ENCODE measurements at places on chromosomes 3 and 15. TPM values are rescaled to one million over a fixed set of nuclear protein-coding genes. Genes with fewer than 3 reads are reported as not detected.

The ZIC4 gene
- not detected for total RNA-seq

The TERC gene
- 3.1 TPM for total RNA-seq

The PLCB2 gene
- 88.5 TPM for total RNA-seq

The C3orf20 gene
- 0.26 TPM for total RNA-seq

The PXK gene
- 43.4 TPM for total RNA-seq

The SLC12A1 gene
- not detected for total RNA-seq

The ZNF280D gene
- total RNA-seq = 29.9 TPM

The DCLK3 gene
- not detected for total RNA-seq

The TRPM1 gene
- total RNA-seq = not detected

The SOX14 gene
- not detected for total RNA-seq

The SLCO3A1 gene
- 20.0 TPM for total RNA-seq

The SUSD5 gene
- not detected for total RNA-seq

- H3K27me3 ChIP-seq = no peaks in the 10 kb centered on the region
- no peak overlapping the region for H3K4me3 ChIP-seq
- no peak overlapping the region for H3K27ac ChIP-seq
- H3K4me1 ChIP-seq = no peaks in the 10 kb centered on the region
- no peaks in the 10 kb centered on the region for H3K36me3 ChIP-seq
- no peak for DNase-seq
These were observed 51.5 kb upstream of the NANOGP8 start for GRCh38 chr15:35136321-35137189.

- H3K4me1 ChIP-seq = no peaks in the 10 kb centered on the region
- DNase-seq = no peak
- H3K27ac ChIP-seq = no peak overlapping the region
- H3K27me3 ChIP-seq = peaks cover 40% of the 10 kb centered on the region
- no peaks in the 10 kb centered on the region for H3K36me3 ChIP-seq
- H3K4me3 ChIP-seq = no peak overlapping the region
These were observed 4.3 kb upstream of the LTF start for GRCh38 chr3:46468753-46469600.

DNA sequence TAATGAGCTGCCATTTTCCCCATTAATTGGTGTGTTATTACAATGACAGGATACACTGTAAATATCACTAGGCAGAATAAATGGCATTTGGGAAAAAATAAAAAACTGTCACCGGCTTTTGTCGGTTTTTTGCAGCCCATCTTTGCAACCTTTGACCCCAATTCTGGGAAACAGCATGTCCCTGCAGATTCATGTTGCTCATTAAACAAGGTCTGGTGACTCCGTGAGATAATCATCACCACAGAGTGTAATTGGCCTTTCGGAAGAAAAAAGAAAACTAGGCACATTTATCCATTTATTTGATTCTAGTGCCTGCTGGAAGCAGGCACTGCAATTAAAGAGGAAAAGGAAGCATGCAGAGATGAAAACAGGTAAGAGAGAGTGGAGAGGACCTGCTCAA is 64.5 kb downstream of the TRAT1 start:
- no peak overlapping the region for H3K4me3 ChIP-seq
- H3K27me3 ChIP-seq = no peaks in the 10 kb centered on the region
- H3K4me1 ChIP-seq = peaks cover 13% of the 10 kb centered on the region
- H3K36me3 ChIP-seq = no peaks in the 10 kb centered on the region

- peaks cover 33% of the 10 kb centered on the region for H3K36me3 ChIP-seq
- H3K4me3 ChIP-seq = peak overlapping the region; percentile 46
- H3K27ac ChIP-seq = peak overlapping the region; percentile 89
- peak; percentile 44 for DNase-seq
- peaks cover 2% of the 10 kb centered on the region for H3K27me3 ChIP-seq
These were observed 496.1 kb downstream of the FOXP1 start for GRCh38 chr3:71087143-71088018.

- no peaks in the 10 kb centered on the region for H3K4me1 ChIP-seq
- no peaks in the 10 kb centered on the region for H3K27me3 ChIP-seq
- H3K27ac ChIP-seq = no peak overlapping the region
- H3K36me3 ChIP-seq = no peaks in the 10 kb centered on the region
- no peak overlapping the region for H3K4me3 ChIP-seq
- DNase-seq = no peak
These were observed 151.1 kb upstream of the PRR20G start for GRCh38 chr3:127438951-127439350.

DNA sequence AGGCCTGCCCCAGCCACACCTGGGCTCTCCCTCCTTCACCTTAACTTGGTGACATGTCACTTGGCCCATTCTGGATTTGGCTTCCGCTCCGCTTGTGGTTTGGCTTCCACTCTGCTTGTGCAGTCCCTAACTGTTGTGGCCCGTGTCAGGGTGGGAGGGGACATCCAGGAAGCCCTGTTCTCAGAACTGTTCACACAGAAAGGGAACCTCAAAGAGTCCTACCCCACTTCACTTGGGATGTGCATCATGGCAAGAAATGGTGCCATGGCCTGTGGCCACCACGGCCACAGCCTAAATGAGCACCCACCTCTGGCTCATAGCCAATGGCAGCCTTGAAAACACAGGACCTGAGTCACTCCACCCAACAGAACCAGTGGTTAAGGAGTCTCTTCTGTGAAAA is 63.4 kb downstream of the CYP19A1 start:
- no peaks in the 10 kb centered on the region for H3K4me1 ChIP-seq
- DNase-seq = no peak
- H3K27me3 ChIP-seq = peaks cover 8% of the 10 kb centered on the region
- no peak overlapping the region for H3K27ac ChIP-seq

- H3K36me3 ChIP-seq = no peaks in the 10 kb centered on the region
- no peak overlapping the region for H3K4me3 ChIP-seq
- H3K27me3 ChIP-seq = no peaks in the 10 kb centered on the region
- no peak for DNase-seq
These were observed 559.5 kb upstream of the SEMA6D start for GRCh38 chr15:47157827-47158226.

DNA sequence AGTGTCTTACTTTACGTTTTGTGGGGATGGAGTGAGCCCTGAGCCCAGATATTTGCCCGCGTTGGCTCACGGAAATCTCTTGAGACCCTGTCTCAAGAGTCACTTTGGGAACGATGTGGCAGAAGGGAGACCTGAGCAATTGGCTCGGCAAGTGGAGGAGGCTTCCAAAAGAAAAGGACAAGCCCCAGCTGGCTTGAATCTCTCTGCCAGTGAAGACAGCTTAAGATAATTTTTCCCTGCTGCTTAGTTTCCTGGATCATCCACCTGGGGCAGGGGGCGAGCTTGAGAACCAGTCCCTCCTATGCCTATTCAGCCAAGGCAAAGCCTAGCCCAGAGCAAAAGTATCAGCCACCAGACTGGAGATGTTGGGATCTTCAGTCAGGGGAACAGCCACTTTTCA is 708 bp downstream of the SEC22A start:
- H3K4me1 ChIP-seq = peaks cover 29% of the 10 kb centered on the region
- peak overlapping the region; percentile 96 for H3K27ac ChIP-seq
- peak overlapping the region; percentile 87 for H3K4me3 ChIP-seq
- no peaks in the 10 kb centered on the region for H3K27me3 ChIP-seq

DNA sequence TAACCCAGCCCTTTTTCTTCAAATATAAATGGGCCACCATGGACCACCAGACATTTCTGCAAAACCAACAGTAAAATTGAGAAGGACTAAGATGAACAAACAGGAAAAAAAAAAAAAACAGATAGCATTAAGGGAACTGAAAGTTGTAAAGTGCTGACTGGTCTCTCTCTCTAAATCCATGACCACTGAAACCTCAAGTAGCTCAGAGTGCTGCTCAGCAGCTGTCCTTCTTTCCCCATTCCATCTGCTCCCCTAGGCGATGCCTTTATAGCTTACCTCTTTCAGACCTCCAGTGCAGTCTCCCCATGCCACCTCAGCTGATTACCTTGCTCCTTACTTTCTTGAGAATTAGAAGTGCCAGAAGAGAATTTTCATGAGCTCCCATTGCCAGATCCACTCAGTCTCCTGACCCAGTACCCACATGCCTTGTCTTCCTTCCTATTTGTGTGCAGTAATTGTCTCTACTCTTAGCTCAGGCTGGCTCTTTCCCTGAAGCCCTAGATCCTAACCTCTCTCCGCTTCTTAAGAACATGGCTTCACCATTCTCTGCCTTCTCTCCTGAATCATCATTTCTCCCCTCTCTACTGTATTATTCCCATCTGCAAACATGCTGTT is 23.9 kb upstream of the XIRP1 start:
- H3K36me3 ChIP-seq = peaks cover 6% of the 10 kb centered on the region
- peaks cover 37% of the 10 kb centered on the region for H3K27me3 ChIP-seq
- no peak overlapping the region for H3K4me3 ChIP-seq
- H3K4me1 ChIP-seq = peaks cover 47% of the 10 kb centered on the region

GRCh38 chr3:38647217-38647970 is 2.1 kb downstream of the SCN5A start:
- H3K36me3 ChIP-seq = peaks cover 2% of the 10 kb centered on the region
- no peak overlapping the region for H3K27ac ChIP-seq
- H3K4me1 ChIP-seq = peaks cover 5% of the 10 kb centered on the region
- no peak overlapping the region for H3K4me3 ChIP-seq

DNA sequence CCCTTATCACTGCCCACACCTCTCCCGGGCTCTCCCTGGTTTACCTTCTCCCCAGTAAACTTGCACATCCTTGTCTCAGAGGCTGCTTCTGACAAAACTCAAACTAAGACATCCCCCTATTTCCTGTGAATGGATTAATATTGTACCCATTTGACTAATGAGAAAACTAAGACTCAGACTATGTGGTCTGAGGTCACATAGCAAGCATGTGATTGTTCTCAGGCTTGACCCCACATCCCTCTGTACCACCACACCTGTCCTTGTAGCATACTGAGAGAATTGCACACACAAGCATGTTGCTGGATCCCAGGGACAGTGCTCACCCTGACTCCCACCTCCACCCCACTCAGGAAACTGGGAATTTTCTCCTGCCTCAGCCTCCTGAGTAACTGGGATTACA is 90.7 kb upstream of the HES1 start:
- H3K4me1 ChIP-seq = peaks cover 9% of the 10 kb centered on the region
- H3K36me3 ChIP-seq = peaks cover 3% of the 10 kb centered on the region
- no peak overlapping the region for H3K27ac ChIP-seq
- peaks cover 11% of the 10 kb centered on the region for H3K27me3 ChIP-seq
- no peak for DNase-seq
- H3K4me3 ChIP-seq = no peak overlapping the region

DNA sequence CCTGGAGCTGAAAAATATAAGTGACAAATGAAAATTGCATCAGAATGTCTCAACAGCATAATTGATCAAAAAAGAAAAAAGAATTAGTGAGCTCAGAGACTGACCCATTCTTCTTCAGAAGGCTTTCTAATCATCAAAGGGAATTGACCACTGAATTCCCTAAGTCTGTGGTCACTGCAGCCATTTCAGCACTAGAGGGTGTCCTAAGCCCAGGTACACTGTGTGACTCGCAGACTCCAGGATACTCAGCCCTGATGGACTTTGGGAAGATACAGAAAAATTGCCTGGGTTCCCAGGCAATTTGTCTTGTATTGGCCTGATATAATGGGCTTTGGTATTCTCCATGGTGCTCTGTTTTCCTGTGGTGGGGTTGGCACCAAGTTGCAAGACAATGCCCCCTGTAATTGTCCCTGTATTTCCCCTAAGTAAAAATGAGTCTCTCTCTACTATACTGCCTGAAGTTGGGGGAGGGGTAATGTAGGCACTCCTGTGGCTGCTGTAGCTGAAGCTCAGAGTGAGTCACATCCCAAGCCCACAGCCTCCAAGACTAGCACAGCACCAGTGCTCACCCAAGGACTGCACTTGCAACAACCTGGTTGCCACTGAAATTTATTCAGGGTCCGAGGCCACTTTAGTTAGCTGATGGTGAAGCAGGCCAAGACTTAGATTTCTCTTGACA is 256.0 kb upstream of the STAC start:
- H3K36me3 ChIP-seq = no peaks in the 10 kb centered on the region
- H3K27ac ChIP-seq = no peak overlapping the region
- H3K4me1 ChIP-seq = no peaks in the 10 kb centered on the region
- no peaks in the 10 kb centered on the region for H3K27me3 ChIP-seq
- DNase-seq = no peak
- no peak overlapping the region for H3K4me3 ChIP-seq

- H3K36me3 ChIP-seq = peaks cover 2% of the 10 kb centered on the region
- H3K4me3 ChIP-seq = peak overlapping the region; percentile 31
- no peak overlapping the region for H3K27ac ChIP-seq
- peak; percentile 19 for DNase-seq
These were observed 2.7 kb downstream of the ADAMTS7 start for GRCh38 chr15:78808550-78808949.

- H3K36me3 ChIP-seq = peaks cover 38% of the 10 kb centered on the region
- H3K4me3 ChIP-seq = peak overlapping the region; percentile 68
These were observed 53.0 kb downstream of the CHSY1 start for GRCh38 chr15:101198800-101199199.

DNA sequence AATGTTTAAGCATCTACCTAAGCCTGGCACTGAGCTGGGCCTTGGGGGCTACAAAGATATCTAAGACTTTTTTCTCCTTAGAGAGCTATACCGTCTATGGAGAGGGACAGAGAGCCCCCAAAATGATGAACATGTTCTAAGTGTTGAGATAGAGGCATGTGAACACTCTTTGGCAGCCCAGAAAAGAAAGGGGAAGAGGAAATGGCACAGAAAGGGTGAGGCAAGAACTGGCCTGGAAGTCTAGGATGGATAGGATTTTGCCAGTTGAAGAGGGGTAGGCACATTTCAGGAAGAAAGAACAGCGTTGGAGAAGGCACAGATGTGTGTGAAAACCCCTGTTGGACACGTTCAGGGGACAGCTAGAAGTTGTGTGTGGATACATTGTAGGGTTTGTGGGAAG is 276.2 kb upstream of the LRRFIP2 start:
- DNase-seq = no peak
- H3K4me1 ChIP-seq = peaks cover 5% of the 10 kb centered on the region
- peak overlapping the region; percentile 84 for H3K4me3 ChIP-seq
- H3K27me3 ChIP-seq = peaks cover 63% of the 10 kb centered on the region

- DNase-seq = no peak
- H3K27ac ChIP-seq = no peak overlapping the region
- no peaks in the 10 kb centered on the region for H3K27me3 ChIP-seq
- H3K4me3 ChIP-seq = no peak overlapping the region
- no peaks in the 10 kb centered on the region for H3K36me3 ChIP-seq
These were observed 98.2 kb downstream of the TMEM108 start for GRCh38 chr3:133136114-133137041.

DNA sequence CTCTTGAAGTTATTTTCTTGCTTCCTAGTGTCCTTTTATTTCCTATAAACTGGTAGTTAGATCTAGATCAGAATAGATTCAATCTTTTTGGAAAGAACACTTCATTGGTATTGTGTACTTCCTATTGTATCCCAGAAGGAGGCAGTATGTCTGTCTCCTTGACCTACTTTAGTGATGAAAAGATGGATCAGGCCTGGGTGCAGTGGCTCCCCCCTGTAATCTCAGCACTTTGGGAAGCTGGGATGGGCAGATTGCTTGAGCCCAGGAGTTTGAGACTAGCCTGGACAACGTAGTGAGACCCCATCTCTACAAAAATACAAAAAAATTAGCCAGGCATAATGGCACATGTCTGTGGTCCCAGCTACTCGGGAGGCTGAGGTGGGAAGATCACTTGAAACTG is 12.0 kb downstream of the BSN start:
- no peaks in the 10 kb centered on the region for H3K36me3 ChIP-seq
- no peaks in the 10 kb centered on the region for H3K4me1 ChIP-seq
- peaks cover 22% of the 10 kb centered on the region for H3K27me3 ChIP-seq
- DNase-seq = no peak

- H3K27me3 ChIP-seq = no peaks in the 10 kb centered on the region
- no peak for DNase-seq
- no peak overlapping the region for H3K27ac ChIP-seq
- H3K4me3 ChIP-seq = no peak overlapping the region
- no peaks in the 10 kb centered on the region for H3K4me1 ChIP-seq
- no peaks in the 10 kb centered on the region for H3K36me3 ChIP-seq
These were observed 12.3 kb upstream of the LYSMD4 start for GRCh38 chr15:99745370-99746086.

GRCh38 chr3:151864423-151865101 is 8.9 kb upstream of the SUCNR1 start:
- no peak for DNase-seq
- no peaks in the 10 kb centered on the region for H3K4me1 ChIP-seq
- H3K36me3 ChIP-seq = no peaks in the 10 kb centered on the region
- no peak overlapping the region for H3K4me3 ChIP-seq
- no peak overlapping the region for H3K27ac ChIP-seq
